Dorsolateral prefrontal cortex (tissue), 122 donors: ENCODE measurements at places on chromosomes 5 and 9. TPM values are rescaled to one million over a fixed set of nuclear protein-coding genes. Genes with fewer than 3 reads are reported as not detected.

ACSL6 gene
- total RNA-seq, result 103 TPM

FBXL7 gene
- total RNA-seq, result 14.8 TPM

MYMK gene
- not detected for total RNA-seq

OR1J4 gene
- not detected for total RNA-seq

CMYA5 gene
- 9.9 TPM for total RNA-seq

TMEM171 gene
- not detected for total RNA-seq

PHF24 gene
- 133 TPM for total RNA-seq

EFCAB9 gene
- total RNA-seq, result not detected

DNA sequence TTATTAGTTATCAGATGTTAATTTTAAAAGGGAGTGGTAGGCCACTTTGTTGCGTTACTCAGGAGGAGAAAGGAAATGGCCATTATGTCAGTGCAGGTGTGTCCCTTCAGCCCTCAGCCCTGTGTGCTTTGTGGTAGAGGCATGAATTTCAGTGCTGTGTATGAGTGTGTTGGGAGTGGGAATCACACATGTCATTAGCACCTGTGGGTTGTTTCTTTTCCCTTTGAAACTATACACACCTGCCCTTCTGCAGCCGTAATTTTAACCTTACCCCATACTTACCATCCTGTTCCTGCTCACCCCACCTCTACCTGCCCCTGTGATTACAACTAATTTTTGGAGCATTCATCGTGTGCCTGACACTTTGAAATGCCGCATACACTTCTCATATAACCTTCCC, 156.4 kb downstream of the ARHGAP26 start:
- DNase-seq, result no peak

GRCh38 chr9:112447283-112447761, 39.3 kb upstream of the KIAA1958 start:
- DNase-seq, result no peak

DNA sequence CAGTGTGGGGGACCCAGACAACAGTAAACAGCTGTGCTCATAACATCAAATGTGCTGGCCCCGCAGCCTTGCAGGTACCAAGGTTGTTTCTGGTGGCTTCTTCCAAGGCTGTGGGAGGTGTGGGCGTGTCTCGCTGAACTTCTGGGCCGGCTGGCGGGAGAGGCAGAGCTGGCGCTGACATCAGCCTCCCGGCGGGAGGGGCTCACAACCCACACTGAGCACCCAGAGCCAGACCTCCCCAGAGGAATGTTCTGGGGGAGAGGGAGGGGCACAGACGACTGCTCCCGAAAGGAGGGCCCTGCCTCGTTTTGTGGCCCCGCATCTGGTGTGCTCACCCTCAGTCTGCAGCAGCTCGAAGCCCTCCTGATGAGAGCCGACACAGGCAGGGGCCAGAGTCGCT, 6.9 kb upstream of the SLC12A7 start:
- DNase-seq, result no peak

DNA sequence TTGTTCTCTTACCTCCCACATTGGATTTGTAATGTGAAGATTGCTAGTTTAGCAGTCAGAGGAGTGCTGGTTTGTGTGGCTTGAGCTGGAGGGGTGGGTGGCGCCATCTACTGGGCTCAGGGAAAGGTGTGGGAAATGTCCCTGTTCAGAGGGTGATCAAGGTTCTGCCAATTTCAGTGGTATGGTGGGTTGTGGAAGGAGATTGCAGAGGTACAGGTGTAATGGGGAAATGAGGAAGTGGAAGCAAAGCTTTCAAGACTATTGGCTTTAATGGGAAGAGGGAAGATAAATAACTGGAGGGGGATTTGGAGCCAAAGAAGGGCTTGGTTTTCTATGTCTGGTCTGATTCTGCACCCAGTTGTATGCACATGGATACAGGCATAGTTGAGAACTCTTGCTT, 76.4 kb downstream of the OSMR start:
- peak; percentile 37 for DNase-seq

- no peak for DNase-seq
Observed at GRCh38 chr5:59596586-59597350, 296.8 kb downstream of the PDE4D start.

- no peak for DNase-seq
Observed at GRCh38 chr9:75146229-75146628, 57.9 kb downstream of the OSTF1 start.

GRCh38 chr9:21996858-21997257, 2.3 kb downstream of the CDKN2B-AS1 start:
- no peak for DNase-seq

DNA sequence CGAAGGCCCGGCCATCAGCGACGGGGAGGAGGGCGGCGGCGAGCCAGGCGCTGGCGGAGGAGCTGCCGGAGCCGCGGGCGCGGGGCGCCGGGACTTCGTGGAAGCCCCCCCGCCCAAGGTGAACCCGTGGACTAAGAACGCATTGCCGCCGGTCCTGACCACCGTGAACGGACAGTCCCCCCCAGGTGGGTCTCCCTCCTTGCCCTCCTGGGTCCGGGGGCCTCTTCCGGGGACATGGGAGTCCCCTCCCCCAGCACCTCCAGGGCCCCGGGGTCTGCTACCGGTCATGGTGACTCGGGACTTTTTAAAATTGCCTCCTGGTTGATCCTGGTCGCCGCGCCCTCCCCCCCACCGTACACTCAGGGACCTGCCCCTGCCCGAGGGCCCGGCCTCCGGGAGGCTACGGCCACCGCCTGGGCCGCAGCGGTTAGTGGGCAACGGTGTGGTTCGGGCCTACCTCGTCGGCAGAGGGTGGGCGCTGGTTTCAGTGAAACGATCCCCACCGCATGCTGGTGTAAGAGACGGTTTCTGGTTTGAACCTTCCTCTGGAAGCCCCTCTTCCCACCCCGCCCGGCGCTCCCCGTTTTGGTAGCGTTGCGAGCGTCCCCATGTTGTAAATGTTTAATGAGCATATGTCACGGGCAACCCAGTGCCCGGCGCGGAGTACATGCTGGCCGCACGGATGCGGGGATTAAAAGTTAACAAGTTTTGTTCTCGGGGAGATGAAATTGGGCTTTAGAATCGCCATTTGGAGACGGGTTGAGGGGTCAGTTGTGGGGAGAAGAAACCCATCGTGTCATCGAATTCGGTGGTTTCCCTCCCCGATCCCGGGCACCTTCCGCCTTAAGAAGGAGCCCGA, 1.1 kb downstream of the LARP1 start:
- peak; percentile 32 for DNase-seq

GRCh38 chr5:102595332-102595731, 96.5 kb upstream of the SLCO6A1 start:
- no peak for DNase-seq

- no peak for DNase-seq
Observed at GRCh38 chr5:464446-464842, 21.5 kb downstream of the EXOC3 start.

- DNase-seq, result no peak
Observed at GRCh38 chr9:120362446-120362845, 217.5 kb downstream of the CDK5RAP2 start.

DNA sequence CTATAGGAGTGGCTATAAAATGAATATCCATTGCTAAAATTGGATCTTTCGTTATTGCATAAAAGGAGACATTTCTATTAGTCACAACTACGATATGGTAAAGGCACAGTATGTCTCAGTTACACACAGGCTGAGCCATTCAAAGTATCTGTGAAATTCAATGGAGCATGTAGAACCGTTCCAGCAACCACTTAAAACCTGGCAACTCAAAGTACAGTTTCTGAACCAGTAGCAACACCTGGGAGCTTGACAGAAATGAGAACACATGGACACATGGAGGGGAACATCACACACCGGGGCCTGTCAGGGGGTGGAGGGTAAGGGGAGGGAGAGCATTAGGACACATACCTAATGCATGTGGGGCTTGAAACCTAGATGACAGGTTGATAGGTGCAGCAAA, 15.4 kb downstream of the POC5 start:
- DNase-seq, result no peak

GRCh38 chr5:139660923-139661814, 13.0 kb downstream of the CXXC5 start:
- DNase-seq, result peak; percentile 97

DNA sequence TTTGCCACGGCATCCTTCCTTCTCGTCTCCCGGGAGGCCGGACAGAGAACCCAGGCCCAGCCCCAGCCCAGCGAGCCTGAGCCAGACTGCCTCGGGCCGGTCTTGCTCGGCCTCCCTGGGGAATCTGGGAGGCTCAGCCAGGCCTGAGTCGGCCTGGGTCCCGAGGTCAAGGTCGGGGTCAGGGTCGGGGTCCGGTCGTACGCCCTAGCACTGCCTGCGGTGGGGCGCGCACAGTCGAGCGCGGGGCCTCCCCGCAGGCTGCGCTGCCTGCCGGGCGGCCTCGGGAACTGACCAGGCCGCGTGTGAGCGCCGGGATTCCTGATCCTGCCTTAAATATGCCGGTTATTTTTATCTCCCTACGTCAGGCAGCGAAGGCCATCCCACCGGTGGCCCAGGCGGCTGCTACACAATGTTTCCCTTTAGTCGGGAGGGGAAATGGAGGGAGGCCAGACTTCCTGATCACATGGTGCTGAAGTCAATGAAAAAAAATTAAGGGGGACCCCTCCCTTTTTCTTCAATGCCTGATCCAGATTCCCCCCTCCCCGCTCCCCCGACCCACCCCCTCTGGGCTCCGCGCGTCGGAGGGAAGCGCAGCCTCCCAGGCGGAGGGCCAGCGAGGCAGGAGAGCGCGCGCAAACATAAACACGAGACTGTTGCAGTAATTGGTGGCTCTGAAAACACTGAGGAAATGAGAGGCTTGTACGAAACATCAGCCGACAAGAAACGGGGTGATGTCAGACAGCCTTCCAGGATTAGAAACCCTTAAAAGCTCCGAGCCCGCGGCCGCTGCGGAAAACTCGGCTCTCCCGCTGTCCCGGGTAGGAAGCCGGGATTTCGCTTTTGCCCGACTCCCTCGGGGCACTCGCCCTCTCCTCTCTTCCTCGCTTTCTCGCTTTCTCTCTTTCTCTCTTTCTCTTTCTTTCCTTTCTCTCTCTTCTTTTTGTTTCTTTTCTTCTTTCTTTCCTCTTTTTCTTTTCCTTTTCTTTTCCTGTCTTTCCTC, 148.2 kb upstream of the KLF4 start:
- peak; percentile 70 for DNase-seq

DNA sequence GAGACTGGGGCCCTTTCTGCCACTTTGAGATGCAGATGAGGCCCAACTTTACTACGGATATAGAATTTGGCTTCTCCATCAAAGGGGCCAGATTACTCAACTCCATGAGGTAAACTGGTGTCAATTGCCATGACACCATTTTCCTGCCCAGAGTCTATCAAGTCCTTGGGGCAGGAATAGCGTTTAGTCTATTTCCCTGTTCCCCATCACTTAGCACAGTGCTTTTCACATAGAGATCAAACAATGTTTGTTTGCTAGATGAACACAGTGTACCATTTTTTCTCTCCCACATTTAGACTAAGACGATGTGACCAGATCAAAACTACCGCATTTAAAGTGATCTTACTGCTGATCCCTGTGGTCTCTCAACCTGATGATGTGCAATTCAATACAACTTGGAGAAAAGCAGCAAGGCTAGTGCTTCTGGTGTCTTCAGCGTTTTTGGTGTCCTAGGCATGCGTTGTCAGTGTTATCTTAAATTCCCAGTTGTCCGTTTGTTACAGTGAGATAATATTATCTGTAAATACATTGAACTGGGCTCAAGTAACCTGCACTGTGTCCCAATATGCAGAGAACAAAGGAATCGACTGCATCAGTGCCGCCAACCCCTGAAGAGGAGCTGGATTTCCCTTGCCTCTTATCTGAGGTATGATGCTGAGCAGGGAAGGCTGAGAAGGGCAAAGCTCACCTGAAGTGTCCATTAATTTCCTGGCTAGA, 446.2 kb downstream of the PLK2 start:
- no peak for DNase-seq

DNA sequence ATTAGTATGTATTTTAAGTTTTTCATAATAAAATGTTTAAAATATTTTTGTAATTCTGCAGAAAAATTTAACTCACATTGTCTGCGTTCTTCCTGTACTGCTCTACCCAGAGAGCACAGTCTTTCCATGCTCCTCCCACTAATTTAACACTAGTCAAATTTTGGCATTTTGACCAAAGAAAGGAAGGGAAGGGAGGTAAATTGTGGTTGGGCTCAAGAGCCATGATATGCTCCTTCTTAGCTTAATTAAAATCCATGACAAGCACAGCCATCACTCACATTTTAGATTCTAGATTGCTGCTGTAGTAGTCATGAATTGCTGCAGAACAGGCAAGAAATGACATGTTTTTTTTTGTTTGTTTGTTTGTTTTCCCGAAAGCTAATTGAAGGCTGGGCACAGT, 98.4 kb downstream of the NLN start:
- no peak for DNase-seq

DNA sequence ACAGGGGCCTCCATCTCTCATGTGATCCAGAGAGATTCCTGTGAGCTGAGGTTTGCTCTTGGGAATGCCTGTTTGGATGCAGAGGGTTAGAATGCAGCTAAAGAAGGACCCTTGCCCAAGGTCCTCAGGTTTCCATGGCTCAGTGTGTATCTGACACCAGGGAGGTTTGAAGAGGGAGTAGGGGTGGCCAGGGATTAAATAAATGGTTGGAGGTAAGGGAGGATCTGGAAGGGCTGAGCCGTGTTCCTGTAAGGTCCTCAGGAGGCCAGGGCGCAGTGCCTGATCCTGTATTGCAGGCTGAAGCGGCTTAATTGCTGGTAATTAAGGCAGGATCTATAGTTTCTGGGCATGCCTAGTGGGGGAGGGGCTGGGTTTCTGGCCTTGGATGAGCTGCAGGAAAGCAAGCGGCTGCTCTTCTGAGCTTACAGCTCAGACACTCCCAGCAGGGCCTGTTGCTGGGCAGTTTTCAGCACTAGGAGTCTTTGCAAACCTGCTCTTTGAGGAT, 41.5 kb upstream of the MAP1B start:
- DNase-seq, result peak; percentile 67

DNA sequence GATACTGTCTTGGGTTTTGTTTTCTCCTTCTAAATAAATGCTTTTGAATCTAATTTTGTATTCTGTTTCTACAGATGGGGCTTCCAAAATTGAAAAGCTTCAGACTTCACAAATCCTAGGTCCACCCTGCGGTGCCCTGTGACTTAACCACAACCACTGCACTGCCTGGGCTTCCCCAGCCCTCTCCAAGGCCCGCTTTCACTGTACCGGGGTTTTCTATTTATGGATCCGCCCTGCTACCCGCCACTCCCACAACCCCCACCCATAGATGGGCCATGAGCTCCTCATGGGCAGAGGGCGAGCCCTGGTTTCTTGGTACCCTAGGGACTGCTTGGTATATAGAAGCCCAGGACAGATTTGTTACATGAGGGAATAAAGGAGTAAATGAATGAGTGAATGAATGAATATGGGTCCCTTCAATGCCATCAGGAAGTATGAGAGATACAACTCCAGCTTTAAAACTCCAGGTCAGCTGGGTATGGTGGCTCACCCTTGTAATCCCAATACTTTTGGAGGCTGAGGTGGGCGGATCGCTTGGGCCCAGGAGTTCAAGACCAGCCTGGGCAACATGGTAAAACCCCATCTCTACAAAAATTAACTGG, 39.8 kb upstream of the NEK6 start:
- DNase-seq, result peak; percentile 30

DNA sequence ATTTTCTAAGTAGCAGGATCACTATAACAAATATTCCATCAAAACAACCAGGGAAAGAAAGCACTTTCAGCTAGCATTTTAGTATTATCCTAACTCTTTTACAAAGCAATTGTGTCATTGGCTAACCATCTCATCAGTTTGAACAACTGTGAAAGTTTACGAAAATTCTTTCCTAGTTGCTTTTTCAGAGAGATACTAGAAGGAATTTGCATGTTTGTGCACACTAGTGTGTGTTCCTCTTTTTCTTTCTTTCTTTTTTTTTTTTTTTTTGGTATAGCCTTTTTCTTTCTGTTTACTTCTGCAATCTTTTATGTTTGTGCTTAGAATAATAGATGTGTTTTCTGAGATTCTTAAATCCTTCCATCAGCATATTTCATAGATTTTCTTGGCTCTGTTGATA, 124.7 kb upstream of the SEMA6A start:
- no peak for DNase-seq
